ENCODE measurements at places on chromosomes 16 and 17.

- DNase-seq = no peak
Measured at GRCh38 chr16:62869837-62870236, 833.6 kb upstream of the CDH8 start.

- DNase-seq = peak; percentile 33
Measured at GRCh38 chr16:9061358-9061813, 30.1 kb upstream of the HAPSTR1 start.

- no peak for DNase-seq
Measured at GRCh38 chr17:8826808-8827435, 27.8 kb upstream of the MFSD6L start.

DNA sequence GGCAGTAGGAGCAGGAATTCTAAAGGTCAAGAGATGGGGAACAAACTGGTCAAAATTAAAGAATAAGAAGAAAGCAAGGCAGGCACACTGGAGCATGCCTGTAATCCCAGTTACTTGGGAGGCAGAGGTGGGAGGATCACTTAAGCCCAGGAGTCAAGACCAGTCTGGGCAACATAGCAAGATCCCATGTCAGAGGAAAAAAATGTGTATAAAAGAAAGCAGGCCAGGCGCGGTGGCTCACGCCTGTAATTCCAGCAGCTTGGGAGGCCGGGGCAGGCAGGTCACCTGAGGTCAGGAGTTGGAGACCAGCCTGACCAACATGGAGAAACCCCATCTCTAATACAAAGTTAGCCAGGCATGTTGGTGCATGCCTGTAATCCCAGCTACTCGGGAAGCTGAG is 43.9 kb downstream of the ZNF207 start:
- DNase-seq = no peak

- DNase-seq = peak; percentile 85
Measured at GRCh38 chr17:64306850-64307463, 43.9 kb upstream of the TEX2 start.

GRCh38 chr17:57957120-57957850 is 2.1 kb upstream of the CUEDC1 start:
- DNase-seq = no peak

DNA sequence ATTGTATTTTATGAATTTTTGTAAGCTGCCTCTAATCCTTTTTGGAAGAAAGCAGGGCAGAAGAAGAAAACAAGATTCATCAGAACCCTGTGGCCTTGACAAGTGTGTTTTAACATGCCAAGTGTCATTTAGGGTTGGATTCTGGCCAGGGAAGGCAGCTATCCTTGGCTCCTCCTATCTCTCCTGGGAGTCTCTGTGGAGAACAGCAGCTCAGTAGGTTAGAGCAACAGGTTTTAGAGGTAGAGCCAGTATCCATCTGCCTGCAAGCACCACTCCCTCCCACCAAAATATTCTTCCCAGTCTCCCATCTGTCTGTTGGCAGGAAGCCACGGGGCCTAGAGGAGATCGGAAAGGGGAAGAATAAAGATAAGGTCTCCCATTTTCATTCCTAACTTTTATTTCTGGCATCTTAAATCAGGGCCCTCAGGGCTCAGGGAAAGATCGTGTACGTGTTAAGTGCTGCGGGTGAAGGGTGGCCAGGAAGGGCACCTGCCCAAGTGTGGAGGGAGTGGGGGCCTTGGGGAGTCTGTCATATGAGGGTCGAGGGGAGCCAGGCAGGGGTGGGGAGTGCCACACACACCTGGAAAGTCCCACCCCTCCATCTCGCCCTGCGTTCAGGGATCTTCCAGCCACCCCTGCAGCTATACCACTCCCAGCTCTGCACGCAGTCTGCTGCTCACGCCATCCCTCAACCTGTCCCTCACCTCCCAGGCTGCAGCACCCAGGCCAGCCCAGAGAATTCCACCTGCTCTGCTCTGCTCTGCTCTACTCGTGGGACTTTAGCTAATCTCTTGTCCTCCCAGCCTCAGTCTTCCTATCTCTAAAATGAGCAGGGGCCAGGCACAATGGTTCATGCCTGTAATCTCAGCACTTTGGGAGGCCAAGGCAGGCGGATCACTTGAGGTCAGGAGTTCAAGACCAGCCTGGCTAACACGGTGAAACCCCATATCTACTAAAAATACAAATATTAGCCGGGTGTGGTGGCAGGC is 17.1 kb upstream of the CPSF4L start:
- DNase-seq = no peak

DNA sequence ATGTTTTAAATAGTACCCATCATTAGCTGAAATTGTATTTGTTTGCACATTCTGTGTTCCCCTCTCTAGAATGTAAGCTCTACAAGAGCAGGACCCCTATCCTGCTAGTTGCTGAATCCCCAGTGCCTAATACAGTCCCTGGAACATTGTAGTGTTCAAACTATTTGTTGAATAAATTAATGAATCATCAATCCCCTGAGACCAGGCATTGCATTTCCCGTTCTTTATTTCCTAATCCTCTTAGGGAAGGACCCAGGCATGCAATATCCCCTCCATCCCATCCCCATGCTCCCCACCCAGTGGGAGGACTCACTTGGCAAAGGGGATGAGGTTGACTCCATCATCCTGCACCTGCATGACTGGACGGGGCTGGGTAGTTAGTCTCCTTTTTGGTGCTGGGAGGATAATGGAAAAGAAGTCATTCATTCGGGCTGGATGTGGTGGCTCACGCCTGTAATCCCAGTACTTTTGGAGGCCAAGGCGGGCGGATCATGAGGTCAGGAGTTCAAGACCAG is 3.2 kb downstream of the INCA1 start:
- no peak for DNase-seq

GRCh38 chr16:66906916-66907836 is 11.5 kb downstream of the CDH16 start:
- no peak for DNase-seq

GRCh38 chr17:43779145-43780125 is 658 bp upstream of the DUSP3 start:
- DNase-seq = peak; percentile 54

DNA sequence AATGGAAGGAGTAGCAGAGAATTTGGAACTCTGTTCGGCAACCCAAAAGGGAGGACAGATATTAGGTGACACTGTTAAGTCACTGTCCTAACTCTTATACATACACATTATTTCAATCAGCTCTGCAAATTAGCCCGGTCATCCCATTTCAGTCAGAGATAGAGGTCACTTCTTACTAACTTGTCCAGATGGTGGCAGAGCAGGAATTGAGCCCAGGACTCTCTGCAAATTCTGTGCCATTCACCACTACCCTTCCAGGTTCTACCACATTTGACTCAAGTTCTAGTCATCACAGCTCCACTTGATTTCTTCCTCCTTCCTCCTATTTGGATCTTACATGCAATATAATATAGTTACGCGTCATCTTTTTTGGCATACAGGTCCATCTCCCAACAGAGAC is 35.9 kb upstream of the NUDT7 start:
- no peak for DNase-seq

- no peak for DNase-seq
Measured at GRCh38 chr16:9212621-9213020, 121.2 kb downstream of the HAPSTR1 start.

GRCh38 chr16:9370061-9370491 is 278.6 kb downstream of the HAPSTR1 start:
- DNase-seq = no peak

DNA sequence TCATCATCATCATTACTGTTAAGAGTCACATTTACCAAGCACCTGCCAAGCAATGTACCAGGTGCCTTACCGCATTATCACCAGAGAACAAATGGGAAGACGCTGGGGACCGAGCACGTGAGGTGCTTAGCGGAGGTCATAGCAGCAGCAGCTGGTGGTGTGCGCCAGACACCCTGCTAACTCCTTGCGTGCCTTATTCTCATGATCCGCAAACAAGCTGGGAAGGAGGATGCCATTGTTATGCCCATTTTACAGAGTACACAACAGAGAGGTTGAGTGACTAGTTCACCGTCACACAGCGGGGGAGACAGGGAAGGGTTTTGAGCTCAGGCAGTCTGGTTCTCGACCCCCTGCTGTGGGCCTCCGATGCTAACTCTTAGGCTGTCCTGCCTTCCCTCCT is 7.3 kb downstream of the ATP2A3 start:
- DNase-seq = no peak
